ENCODE measurements at places on chromosomes 12 and 14.

GRCh38 chr12:85951823-85952222, 77.7 kb downstream of the NTS start:
- DNase-seq: peak; percentile 48

DNA sequence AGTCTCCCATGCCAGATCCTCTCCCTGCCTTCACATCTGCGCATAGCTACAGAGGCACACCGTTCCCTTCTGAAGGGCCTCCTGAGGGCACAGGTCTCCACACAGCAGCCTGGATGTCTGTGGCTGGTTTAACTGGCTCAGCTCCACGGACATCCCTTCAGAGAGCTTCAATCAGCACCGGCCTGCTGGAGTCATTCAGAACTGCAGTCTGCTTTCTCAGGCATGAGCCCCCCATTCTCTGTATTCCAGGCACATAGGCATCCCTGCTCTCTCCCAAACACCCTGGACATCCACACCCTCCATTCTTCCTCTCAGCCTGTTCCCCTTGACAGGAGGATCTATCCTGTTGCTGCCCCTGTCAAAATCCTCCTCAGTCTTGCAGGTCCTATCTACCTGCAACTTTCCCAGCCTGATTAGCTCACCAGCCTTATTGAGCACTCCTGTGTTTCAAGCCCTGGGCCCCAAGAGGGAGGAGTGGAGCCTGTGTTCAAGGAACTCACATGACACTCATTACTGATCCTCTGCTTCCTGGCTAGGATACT, 2.9 kb upstream of the DHRS2 start:
- DNase-seq: no peak

DNA sequence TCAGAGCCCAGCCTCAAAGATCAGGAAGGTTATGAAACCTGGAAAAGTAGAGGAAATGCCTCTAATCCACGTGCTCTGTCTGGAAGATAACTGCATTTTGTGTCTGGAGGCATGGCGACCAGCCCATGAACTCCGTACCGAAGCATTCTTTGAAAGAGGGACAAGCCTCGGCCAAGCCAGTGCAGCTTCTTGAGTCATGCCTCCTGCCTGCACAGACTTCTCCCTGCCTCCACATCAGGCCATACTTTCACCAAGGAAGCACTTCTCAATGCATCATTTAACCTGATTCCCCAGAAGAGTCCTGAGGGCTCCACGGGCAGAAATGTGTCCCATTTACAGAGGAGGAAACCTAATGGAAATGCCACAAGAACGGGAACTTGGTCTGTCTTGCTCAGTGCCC, 3.4 kb downstream of the ACTN1 start:
- peak; percentile 66 for DNase-seq

DNA sequence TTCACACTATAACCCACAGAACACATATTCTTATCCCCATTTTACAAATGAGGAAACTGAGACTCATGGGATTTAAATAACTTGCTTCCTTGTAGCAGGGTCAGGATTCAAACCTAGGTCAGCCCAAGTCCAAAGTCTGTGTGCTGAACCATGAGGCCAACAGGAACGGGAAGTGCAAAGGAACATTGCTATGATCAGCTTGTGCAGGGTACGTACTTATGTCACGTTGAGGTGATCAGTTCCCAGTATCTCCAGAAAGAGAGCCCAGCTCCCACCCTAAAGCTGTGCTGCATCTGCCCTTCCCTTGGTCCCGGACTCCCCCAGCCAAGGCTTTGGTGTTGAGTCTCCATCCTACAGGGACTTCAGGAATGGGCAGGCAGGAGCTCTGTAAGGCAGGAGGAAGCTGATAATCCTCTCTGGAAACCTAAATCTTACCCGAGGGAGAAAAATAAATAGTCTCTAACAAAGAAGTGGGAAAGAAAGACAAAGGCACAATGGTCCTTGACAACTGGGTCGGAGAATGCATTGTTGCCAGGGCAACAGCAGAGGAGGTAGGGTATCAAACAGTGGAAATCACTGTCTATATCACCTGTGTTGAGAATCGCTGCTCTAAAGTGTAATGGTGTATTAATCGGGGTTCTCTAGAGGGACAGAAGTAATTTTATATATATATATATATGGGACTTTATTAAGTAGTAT, 82.5 kb upstream of the FICD start:
- no peak for DNase-seq

DNA sequence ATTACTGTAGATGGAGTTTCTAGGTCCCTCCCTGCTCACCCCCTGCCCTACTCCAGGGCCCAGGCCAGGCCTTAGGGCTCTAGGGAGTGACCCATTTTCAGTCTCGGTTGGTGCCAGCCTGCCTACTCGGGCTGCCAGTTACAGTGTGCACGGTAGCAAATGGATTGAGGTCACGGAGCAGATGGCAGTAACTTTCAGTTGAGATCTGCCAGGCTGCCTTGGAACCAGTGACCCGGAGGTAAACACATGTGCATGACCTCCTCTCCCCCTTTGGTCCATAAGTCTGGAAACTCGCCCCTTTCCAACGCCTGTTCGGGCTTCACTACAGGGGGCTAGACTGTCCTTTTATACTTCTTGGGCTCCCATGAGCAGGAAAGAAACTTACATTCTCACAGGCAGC, 139.7 kb upstream of the TBX3 start:
- DNase-seq: no peak

GRCh38 chr14:31206536-31207286, 882 bp downstream of the HECTD1 start:
- peak; percentile 44 for DNase-seq

DNA sequence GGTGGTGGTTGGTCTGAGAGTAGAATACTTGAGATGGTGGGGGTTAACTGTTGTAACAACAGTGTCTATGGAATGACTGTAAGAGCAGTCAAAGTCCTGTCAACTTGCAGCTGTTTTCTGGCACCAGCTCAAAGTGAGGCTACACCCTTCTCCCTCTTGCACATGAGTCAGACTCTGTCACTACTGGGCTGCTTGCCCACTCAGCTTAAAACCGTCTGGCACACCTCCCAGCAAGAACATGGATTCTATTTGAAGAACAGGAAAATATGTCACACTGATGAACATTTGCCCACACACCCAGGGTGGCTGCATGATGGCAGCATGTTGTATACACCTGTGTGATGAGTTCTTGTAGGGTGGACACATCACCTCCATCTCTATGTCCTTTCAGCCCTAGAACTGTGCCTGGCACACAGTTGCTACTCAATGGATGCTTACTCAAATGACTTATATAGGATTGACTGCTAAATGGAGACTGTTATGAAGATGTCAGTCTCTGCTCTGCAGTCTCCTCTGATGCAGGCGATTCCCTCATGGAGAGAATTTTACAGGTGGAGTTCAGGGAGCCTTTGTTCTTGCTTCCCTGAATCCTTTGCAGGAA, 19.3 kb upstream of the SERPINA6 start:
- peak; percentile 12 for DNase-seq

DNA sequence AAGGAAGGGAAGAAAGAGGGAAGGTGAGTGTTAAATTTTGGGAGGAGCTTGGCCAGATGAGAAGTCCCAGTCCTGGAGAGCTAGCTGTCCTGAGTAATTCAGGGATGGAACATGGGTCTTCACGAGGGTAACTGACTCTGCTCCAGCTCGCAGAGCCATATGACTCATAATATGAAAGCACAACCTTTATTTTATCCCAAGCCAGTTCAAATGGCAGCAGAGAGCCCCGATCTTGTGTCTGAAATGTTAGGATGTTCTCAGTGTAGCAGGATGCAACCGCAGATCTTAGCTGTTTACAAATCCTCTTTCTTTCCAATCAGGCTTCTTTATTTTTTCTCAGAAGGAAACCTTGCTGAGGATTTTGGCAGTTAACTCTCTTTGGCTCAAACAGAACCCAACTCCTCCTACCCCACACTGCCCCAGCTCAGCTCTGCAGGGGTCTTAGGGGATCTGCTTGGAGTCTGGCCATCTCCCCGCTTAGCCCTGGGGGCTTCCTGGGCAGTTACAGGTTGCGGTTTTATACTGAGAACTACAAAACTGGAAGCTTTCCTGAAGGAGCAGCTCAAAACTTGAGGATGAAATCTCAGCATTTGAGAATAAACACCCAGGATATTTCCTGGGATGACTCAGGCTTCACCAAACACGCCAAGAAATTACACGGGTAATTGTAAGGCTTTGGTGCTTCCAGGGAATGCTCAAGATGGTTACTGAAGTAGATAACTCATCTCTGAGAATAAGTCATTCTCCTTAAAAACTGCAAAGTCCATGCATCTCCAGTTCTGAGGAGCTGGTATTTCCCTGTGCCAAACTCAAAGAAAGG, 92.5 kb downstream of the VCPKMT start:
- no peak for DNase-seq

DNA sequence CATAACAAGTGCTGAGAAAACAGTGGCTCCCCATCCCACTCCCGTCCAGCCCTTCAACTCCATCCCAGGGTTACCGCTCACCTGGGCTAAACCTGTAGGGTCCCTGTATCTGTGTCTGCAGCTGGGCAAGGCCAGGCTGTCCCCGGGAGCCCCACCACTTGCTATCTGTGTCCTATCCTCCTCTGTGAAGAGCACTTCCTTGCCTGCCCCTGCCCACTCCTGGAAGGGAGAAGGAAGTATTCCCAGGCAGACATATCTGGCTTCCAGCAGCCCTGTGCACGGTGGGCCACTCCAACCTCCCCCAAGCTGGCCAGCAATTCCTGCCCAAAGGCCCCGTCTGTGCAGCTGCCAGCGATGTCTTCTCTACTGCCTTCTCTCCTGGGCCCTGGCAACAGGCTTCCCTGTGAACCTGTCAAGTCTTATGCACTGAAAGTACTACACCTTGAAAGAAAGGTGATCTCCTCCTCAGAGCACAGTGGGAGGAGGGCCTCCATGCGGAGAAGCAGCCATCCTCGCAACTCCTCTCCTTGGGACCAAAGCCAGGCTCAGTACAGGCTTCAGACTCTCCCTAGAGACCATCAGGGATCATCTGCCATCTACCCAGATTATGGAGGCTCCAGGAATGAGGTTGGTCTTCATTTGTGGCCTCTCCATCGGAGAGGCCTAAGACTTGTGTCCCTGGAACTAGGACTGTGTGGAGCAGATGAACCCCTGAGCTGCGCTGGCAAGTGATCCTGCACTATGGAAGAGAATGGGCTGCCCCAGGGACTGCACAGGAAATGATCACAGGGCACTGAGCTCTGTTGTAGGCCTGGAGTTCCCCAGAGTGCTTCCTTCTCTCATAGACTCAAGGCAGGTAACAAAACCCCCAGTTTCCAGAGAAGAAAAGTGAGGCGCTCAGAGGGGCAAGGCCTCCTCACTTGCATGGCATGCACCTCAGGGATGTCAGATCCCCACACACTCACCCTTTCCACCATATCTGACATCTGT, 663.6 kb downstream of the BCL11B start:
- DNase-seq: no peak

DNA sequence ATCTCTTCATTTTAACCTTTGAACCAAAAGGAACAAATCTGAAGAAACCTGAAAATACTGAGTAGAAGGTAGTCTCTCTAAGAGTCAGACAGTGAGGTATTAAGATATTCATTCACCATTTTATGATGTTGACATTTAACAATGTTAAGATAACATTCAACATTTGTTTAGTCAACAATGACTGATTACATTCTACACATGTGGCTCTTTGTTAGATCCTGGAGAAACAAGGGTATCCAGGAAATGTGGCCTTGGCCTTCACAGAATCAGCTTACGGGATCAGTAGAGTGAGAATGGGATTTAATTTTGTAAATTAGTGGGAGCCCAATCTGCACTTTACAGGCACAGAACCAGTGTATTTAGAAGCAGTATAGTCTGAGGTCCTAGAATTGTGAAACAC, 355.5 kb downstream of the KCNH5 start:
- no peak for DNase-seq

DNA sequence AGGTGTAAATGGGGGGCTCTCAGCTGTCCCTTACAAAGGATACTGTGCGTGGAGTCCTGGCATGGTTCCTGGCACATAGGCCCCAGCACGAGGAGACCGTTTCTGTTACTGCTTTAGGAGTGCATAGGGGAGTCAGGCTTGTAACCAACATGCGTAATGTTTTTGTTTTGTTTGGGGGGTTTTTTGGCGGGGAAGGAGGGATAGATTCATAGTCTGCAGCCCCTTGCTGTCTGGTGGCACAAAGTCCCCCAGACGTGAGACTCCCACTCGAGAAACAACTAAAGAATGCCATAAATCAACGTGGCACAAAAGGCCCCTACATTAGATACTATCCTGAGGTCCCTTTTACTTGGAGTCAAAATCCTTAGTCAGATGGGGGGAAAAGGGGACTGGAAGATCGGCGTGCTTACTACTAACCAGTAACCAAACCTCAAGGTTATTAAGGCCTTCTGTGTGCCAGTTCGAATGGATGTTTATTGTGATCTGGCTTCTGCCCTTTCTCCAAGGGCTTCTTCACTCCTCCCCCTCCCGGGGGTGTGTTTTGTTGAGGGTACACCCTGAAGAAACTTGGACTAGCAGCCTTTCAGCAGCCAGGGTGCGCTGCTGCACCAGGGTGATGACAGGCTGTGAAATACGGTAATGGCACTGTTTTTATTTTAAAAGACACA, 874 bp downstream of the ISCU start:
- peak; percentile 92 for DNase-seq

DNA sequence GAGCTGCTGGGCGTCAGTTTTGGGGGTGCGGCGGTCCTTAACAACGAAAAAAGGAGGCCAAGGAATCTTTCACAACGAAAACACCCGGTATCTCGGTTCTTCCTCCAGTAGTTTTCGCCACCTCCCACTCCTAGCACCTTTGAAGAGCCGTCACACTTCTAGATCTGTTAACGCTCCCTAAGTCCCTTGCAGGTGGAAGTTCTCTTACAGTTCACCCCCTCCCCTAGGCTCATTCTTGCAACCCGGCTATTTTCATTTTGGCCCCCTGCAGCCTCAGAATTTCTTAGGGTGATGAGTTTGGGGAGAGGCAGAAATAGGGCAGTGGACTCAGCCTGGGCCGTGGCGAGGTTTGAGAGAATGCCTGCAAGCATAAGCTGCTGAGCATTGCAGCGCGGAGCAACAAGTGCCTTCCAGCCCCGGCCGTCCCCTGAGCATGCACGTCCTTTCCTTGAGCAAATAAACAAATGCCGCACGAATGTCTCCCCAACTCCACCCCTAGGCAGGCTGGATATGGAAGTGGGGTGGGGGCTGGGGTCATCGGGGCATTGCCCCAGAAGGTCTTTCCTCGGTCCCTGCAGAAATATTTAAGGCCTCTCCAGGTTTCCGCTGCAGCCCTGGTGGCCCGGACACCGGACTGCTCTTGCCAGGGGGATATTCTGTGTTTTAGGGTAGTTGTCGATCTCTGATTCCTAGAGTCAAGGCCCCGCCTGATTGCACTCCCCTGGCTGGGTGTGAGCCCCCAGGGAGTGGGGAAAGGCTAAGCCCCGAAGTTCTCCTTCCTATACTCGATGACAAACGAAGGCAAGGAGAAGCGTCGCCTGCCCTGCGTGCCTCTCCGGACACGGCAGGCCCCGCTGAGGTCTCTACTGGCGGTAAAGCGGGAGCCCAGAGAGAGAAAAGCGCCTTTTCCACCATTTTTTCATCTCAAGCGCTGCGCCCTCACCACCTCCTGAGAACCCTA, 1.6 kb downstream of the RFX4 start:
- DNase-seq: peak; percentile 17

- DNase-seq: no peak
These were observed 7.6 kb downstream of the FCF1 start for GRCh38 chr14:74720526-74720925.
